ENCODE measurements at places on chromosomes 6 and 20.
A peak's percentile ranks its signal among the peaks of the same experiment; 100 is the strongest.

GRCh38 chr6:14784596-14785492, 461.0 kb upstream of the JARID2 start:
- no peak for DNase-seq

DNA sequence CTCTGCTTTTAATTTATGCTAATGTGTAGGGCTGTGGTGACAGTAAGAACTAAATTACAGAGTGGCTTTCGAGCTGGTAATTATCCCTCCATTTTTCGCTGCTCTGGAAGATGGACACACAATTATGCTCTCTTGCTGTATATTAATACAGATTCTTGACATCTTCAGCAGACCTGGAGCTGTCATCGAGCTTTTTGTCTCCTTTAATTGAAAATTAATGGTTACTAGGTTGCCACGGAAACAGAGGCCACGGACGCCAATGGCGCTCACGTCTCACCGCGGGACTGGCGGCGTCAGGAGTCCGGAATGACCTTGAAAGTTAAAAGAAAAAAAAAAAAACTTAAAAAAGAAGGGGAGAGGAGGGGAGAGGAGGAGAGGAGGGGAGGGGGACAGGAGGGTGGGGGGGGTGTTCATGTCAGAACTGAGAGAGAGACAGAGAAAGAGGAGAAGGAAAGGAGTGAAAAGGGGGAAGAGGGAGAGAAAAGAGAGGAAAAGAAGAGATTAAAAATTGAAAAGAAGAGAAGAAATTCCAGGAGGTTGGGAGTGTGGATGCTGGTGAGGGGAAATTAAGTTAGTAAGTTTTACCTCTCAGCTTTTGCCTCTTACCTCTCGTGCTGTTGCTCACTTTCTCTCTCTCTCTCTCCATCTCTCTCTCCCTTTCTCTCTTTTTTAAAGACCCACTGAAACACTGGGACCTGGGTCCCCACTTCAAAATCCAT, 22.1 kb upstream of the FOXP4 start:
- no peak for DNase-seq

DNA sequence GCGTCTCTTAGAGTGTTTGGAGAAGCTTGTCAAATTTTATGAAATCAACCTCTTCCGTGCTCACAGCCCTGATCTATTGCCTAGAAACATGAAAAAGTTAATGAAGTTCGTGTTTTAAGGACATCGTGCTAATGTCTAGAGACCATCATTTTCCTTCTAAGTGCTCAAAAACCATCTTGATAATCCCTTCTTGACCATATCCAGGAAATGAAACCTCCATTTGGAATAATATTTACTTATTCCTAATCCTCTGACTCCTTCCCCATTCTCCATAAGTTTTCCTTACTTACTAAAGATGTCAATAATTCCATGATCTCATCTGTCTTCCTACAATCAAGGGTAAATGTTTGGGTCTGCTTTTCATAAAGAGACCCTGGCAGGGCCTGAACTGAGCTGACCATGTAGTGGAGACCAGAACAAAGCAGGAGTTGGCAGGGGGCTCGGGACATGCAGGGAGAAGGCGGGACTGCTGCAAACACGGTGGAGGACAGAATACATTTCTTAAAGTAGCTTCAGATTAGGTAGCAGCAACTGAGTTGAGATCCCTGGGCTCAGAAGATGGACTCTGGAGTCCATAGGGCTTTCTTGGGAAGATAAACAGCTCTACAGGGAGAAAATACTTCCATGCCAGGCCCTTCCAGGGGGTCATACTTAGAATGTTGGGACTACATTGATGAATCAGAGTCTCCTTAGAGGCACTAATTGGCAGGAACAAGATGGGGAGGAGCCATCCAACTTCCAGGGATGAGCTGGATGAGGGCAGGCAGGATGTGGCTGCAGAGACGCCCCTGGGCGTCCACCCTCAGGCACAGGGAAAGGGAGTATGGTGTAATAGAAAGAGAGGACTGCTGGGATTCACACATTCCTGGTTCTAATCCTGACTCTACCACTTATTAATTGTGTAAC, 100.7 kb downstream of the RIN2 start:
- DNase-seq: peak; percentile 68

DNA sequence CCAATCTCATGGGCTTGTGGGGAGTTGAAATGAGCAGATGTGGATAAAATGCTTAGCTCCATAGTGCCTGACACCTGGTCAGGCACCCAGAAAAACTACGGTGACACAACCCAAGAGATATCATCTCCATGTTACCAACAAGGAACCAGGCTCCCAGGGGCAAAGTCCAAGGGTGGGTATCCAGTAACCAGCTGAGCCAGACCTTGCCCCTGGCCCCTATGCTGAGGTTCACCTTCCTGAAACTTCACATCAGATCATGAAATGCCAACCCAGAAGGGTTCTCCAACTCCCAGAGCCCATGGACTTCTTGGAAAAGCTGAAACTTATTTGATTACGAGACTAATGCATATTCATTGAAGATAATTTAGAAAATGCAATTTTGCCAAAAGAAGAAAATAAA, 141.8 kb upstream of the KCNG1 start:
- DNase-seq: no peak

DNA sequence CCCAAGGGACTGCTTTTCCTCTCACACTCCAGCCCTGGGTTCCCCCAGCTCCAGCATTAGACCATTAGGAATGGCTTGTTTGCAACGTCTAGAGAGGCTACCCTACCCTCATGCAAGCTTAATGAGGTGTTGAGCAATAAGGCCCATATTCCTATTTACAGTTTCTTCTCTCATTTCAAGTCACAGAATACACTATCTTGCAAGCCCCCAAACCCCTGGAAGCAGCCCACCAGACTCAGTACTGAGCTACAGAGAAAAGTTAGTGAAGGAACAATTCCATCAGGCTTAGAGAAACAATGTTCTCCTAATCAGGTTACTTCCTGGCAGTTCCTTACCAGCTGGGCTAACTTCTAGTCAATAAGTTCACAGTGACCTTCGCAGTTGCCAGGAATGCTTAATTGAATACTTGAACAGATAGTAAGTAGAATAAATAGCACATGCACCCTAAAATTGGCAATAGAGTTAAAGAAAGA, 606.5 kb upstream of the NOX3 start:
- DNase-seq: no peak

All from NCI-H226 (cell line).